Activated T-cell treated with anti-CD3 and anti-CD28 coated beads, Interleukin-2, amount 50 U/mL, for 24 hours (primary cell): ENCODE measurements at places on chromosomes 12 and 14.

GRCh38 chr14:64728856-64729255 lies 24.6 kb downstream of the PLEKHG3 start:
- DNase-seq: no peak

- no peak for DNase-seq
Measured at GRCh38 chr12:31586728-31587127, 4.2 kb downstream of the DENND5B start.

DNA sequence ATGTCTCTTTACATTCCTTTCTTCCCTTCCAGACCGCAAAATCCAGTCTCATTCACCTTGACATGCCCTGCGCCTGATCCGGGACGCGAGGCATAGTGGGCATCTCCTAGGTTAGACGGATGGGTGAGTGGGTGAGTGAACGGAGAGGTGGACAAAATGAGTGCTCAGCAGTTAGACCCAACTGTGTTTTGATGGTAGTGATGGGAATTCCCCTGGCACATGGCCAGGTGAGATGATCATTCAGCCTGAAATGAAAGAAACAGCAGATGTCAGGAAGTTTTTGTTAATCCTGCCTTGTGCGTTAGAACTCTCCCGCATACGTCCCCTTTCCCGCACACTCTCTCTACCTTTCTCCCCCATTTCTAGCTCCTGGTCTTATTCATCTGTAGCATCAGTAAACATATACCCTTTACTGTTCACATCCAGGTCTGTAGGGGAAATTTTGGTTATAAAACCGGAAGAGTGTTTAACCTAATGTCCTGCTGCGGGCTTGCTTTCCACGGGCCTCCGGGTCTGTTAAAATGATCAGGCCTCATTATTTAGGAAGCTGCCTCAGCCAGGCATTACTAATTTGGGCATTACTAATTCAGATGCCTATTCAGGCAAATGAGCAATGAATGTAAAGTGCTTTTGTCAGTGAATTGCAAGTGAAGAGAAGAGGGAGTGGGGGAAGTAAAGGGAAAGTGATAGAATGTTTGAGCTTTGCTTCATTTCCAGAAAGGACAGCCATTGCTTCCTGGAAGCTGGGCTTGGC lies 172.8 kb downstream of the ETV6 start:
- peak; percentile 69 for DNase-seq

- no peak for DNase-seq
Measured at GRCh38 chr12:12777092-12777491, 8.4 kb upstream of the APOLD1 start.

DNA sequence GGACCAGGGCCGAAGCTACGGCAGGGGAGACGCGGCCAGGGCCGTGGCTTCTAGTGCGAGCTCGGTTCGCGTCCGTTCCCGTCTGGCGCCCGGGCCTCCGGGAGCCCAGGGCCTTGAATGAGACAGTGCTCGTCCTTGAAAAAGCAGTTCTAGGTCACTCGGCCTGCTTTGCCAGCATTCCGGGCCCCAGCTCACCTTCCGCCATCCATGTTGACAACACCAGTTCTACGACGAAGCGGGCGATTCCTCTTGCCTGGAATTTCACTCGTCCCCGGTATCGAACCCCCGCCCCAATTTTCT lies 4.5 kb downstream of the OR10AD1 start:
- no peak for DNase-seq

DNA sequence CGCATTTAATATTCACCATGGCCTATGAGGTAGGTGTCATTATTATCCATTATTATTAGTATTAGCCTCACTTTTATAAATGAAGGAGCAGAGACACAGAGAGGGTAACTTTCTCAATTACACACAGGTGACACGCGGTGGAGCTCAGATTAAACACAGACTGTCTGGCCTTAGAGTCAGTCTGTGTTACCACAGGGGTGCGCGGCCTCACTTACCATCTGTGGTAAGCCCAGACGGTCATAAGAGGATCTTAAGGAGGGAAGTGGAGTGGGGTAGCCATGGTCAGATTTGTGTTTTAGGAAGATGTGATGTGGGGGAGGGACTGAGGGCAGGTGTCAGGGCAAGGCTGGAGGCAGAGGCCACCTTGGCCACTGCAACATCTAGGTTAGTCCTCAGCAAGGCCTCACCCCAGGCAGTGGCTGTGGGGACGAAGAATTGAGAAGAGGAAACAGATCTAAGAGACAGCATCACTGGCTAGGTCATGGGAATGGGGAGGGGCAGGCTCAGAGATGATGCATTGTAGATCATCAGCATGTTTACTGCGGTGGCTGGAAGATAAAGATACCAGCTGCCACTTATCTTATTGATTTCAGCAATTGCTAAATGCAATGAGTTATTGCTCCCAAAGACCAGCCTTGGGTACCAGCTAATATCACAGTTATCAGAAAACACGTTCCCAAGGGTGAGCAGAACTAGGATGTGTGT lies 67.1 kb downstream of the SERPINA3 start:
- DNase-seq: no peak

DNA sequence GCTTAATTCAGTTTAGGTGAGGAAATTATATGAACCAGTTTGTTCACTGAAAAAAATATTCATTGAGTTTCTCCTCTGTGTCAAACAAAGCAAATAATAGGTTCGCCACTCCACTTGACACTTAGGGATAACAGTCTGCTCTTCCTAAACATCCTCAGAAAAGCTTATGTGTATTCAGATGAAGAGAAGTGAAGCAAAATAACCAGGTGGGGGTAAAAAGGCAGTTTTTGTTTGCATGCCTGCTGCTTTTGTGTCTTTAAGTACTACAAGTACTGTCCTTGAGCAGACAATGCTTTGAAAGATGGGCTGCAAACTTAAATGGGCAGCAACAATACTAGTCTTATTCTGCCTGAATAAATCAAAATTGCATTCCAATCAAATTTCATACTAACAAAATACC lies 910.7 kb upstream of the MDGA2 start:
- no peak for DNase-seq

- no peak for DNase-seq
Measured at GRCh38 chr14:61281948-61282275, 774 bp upstream of the TMEM30B start.

GRCh38 chr14:50783563-50783962 lies 47.4 kb downstream of the NIN start:
- DNase-seq: no peak

DNA sequence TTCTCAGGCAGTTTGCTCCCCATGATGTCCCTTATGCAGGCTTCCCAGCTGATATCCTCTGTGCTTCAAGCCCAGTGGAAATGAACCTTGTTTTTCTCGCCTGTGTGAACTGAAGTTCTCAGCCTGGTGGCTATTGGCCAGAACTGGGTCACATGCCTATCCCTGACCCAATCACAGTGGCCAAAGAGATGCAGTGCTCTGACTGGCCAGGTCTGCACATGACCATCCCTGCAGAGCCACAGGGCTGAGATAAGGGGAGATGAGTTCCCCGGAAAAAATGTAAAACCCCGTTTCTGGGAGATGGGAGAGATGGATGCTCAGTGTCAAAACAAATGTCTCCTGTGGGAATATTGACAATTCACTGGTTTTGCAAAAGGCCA lies 34.7 kb upstream of the FZD10 start:
- DNase-seq: no peak

GRCh38 chr12:132343294-132344004 lies 14.1 kb upstream of the GALNT9 start:
- DNase-seq: no peak

- DNase-seq: no peak
Measured at GRCh38 chr14:60093606-60094005, 1.9 kb downstream of the PCNX4 start.

- DNase-seq: no peak
Measured at GRCh38 chr12:95998611-95999286, 2.6 kb upstream of the HAL start.

DNA sequence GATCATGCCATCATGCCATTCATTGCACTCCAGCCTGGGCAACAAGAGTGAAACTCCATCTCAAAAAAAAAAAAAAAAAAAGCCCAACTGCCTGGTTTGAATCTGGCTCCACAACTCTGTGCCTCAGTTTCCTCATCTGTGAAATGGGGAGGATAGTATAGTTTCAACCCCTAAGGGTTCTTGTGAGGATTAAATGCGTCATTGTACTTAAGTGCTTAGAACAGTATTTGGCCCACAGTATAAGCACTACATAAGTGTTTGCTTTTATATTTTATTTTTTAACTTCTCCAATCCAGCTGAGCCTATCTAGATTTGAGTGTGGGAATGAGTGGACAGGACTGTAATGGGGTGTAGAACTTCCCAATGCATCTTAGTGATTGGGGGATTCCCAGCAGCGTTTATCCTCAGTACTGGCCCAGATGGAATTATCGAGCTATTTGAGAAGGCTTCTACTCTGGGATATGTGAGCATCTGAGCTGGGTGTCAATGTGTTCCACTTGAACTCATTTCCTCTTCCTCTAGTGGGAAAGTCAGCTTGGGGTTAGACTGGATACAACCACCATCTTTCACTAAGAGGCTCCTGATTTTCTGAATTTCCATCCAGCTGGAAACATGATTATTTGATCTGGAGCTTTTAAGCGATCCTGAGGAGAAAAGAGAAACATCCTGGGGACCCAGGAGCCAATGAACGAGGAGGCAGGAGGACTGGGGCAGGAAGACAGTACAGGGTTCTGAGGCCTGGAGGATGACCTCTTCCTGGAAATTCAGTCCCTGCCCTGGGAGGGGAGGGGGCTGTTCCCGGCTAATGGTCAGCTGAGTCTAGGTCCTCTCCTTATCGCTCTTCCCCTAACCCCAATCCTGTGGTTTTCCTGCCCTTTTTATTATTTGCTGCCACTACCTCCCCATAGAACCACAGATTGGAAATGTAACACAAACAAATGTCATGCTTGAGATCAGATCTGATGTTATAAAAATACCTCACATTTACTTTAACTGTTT lies 9.3 kb upstream of the ESPL1 start:
- DNase-seq: no peak

- DNase-seq: no peak
Measured at GRCh38 chr14:58739674-58740073, 101.9 kb downstream of the DACT1 start.
